ENCODE measurements at places on chromosomes 6 and 20. TPM values are rescaled to one million over a fixed set of nuclear protein-coding genes. Genes with fewer than 3 reads are reported as not detected.

DNA sequence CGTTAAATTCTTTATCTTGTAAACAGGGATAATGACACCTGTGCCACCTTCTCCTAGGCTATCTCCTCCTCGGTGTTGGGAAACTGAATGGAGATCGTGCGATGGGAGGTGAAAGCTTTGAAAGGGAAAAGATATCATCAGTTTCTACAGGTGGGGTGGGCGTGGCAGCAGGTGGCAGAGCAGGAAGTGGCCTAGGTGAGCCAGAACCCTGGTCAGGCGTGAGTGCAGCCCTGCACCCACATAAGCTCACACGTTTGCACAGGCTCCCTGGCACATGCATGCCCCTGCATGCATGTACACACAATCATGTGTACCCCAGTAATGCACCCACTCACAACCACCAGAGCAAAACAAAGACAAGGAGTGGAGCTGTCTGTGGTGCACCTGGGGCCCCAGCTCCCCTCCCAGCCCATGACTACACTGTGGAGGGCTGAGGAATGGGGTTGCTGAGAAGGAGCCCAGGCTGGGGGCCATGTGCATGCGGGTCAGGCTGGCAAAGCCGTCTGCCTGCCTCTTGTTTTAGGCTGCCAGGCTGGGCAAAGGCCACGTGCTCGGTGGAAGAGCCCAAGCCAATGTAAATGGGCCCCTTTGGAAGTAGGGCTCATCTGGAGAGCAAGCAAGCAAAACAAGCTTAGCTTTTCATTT, 61.5 kb downstream of the TFAP2C start:
- peaks cover 12% of the 10 kb centered on the region for H3K27me3 ChIP-seq
- no peak overlapping the region for H3K4me3 ChIP-seq
- no peaks in the 10 kb centered on the region for H3K36me3 ChIP-seq
- no peak for DNase-seq
- H3K27ac ChIP-seq, result no peak overlapping the region

Gene HLA-A
- total RNA-seq, result 546 TPM

Gene KCNB1
- 2.2 TPM for total RNA-seq

- peaks cover 47% of the 10 kb centered on the region for H3K27me3 ChIP-seq
- peaks cover 9% of the 10 kb centered on the region for H3K4me1 ChIP-seq
- H3K4me3 ChIP-seq, result no peak overlapping the region
- H3K36me3 ChIP-seq, result no peaks in the 10 kb centered on the region
Observed at GRCh38 chr6:43282060-43282459, 16.0 kb upstream of the SLC22A7 start.

Gene TRDN
- total RNA-seq, result not detected

Gene RAB32
- 9.2 TPM for total RNA-seq

DNA sequence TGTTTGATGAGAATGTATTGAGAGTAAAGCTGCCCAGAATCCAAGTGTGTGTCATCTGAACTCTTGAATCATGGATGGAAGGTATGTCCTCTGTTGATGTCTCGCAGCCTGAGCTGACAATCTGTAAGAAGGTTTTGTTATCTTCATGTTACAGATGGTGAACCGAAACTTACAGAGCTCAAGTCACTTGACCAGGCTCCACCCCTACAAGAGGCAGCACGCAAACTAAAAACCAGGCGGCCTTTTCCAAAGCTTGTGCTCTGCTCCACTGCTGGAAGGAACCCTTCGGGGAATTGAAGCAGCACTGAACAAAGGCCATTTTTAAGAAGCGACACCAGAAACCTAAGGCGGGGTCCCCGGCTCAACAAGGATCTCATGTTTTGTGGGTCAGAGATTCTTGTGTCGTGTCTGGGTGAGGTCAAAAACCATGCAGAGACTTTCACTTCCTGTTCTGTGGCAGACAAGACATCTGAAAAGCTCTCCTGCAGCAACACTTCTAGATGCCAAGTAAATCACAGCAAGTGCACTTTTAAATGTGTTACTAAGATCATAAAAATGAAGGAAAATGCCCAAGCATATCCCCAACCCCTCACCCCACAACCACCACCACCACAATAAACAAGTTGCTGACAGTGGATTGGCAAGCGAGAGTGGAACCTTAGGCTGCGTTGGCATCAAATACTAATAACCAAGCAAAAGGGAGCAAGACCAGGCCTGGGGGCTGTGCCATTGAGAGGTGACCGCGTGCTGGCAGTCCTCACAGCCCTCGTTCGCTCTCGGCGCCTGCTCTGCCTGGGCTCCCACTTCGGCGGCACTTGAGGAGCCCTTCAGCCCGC, 27.3 kb downstream of the NQO2 start:
- H3K4me1 ChIP-seq, result peaks cover 51% of the 10 kb centered on the region
- no peaks in the 10 kb centered on the region for H3K36me3 ChIP-seq
- no peak for DNase-seq
- H3K27me3 ChIP-seq, result no peaks in the 10 kb centered on the region
- peak overlapping the region; percentile 30 for H3K27ac ChIP-seq

GRCh38 chr20:21074605-21075336, 31.4 kb downstream of the LINC00237 start:
- no peaks in the 10 kb centered on the region for H3K4me1 ChIP-seq
- H3K27me3 ChIP-seq, result peaks cover 6% of the 10 kb centered on the region
- no peak overlapping the region for H3K4me3 ChIP-seq
- DNase-seq, result no peak
- no peaks in the 10 kb centered on the region for H3K36me3 ChIP-seq
- H3K27ac ChIP-seq, result no peak overlapping the region

Gene TINAG
- not detected for total RNA-seq

GRCh38 chr6:78909391-78909790, 42.0 kb downstream of the IRAK1BP1 start:
- no peak overlapping the region for H3K4me3 ChIP-seq
- no peak for DNase-seq
- H3K4me1 ChIP-seq, result peaks cover 20% of the 10 kb centered on the region
- H3K36me3 ChIP-seq, result no peaks in the 10 kb centered on the region
- H3K27me3 ChIP-seq, result no peaks in the 10 kb centered on the region

DNA sequence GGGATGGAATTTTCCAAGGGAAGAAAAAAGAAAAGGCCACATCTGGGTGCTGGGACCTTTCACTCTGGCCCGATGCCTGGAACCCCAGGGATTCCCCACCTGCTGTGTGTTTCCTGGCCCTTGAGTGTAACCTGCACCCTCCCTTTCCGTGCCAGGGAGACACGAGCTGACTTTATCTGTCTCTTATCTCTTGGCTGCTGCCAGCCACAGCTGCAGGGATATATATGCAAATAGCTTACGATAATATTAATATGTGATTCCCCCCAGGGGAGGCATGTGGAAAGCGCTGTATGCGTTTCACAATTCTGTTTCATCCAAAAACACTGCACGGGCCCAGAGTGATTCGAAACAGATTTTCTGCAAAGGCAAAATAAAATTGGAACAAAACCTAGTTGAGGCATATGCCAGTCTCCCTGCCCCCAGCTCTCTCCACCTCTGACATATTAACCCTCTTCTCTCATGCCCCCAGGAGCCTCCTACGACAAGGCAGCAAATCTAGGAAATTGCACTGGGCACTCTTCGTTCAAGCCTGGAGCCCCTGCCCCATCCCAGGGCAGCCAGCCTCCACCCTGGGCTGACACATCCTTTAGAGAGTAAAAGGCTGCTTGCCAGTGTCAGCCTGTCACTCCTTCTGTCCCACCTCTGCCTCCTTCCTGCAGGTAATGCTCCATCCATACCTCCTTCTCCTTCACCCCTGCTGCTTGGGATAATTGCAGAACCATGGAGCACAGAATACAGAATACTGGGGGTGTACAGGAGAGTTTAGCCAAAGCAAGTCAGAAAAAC, 1.3 kb downstream of the RIPOR3 start:
- H3K36me3 ChIP-seq, result no peaks in the 10 kb centered on the region
- DNase-seq, result no peak

GRCh38 chr6:65979120-65979519, 272.1 kb upstream of the EYS start:
- H3K4me3 ChIP-seq, result no peak overlapping the region
- no peaks in the 10 kb centered on the region for H3K27me3 ChIP-seq
- no peak overlapping the region for H3K27ac ChIP-seq
- no peak for DNase-seq
- H3K4me1 ChIP-seq, result no peaks in the 10 kb centered on the region
- no peaks in the 10 kb centered on the region for H3K36me3 ChIP-seq

GRCh38 chr6:144219056-144219685, 66.0 kb upstream of the UTRN start:
- no peaks in the 10 kb centered on the region for H3K27me3 ChIP-seq
- H3K27ac ChIP-seq, result no peak overlapping the region
- H3K4me3 ChIP-seq, result no peak overlapping the region

DNA sequence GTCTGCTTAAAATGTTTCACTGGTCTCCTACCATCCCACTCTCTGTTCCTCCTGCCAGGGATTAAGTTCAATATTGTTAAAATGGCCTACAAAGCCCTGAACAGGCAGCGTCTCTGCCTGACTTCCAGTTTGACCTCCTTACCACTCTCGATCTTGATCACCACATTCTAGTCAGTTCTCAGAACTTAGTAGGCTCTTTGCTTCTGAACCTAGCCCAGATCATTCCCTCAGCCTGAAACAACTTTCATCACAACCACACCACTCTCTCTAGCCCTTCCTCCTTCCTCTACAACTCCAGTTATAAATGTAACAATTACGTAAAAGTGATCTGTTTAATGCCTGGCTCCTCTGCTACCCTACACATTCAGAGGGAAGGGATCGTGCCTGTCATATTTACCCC, 53.3 kb downstream of the ATG5 start:
- no peaks in the 10 kb centered on the region for H3K27me3 ChIP-seq
- H3K4me1 ChIP-seq, result peaks cover 5% of the 10 kb centered on the region
- H3K4me3 ChIP-seq, result no peak overlapping the region
- H3K27ac ChIP-seq, result no peak overlapping the region

Gene POPDC3
- not detected for total RNA-seq

Gene BPIFB1
- total RNA-seq, result not detected

- no peaks in the 10 kb centered on the region for H3K4me1 ChIP-seq
- H3K27me3 ChIP-seq, result peaks cover 4% of the 10 kb centered on the region
- no peak for DNase-seq
Observed at GRCh38 chr6:165686596-165687365, 23.7 kb upstream of the PDE10A start.

Gene OVOL2
- total RNA-seq, result 26.4 TPM

DNA sequence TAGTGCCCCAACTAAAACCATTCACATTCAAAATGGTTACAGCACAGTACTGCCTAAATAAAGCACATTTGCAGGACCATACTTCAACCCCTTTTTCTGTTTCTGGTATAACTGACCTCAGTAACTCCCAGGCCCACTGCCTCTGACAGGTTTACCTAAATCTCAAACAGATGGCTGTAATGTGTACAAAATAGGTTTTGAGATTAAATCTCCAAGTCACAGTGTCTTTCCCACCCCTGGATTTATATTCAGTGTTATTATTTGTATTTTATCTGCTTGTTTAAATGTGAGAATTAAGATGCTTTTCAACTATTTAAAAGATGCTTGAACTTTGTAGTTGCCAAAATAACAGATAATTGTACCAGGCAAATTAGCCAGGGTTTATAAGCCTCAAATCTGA, 4.7 kb upstream of the KIF6 start:
- no peak for DNase-seq
- no peak overlapping the region for H3K27ac ChIP-seq
- H3K4me3 ChIP-seq, result no peak overlapping the region
- no peaks in the 10 kb centered on the region for H3K36me3 ChIP-seq
- H3K27me3 ChIP-seq, result no peaks in the 10 kb centered on the region
- peaks cover 3% of the 10 kb centered on the region for H3K4me1 ChIP-seq

Gene MROH8
- 4.7 TPM for total RNA-seq

- no peaks in the 10 kb centered on the region for H3K36me3 ChIP-seq
- H3K4me1 ChIP-seq, result peaks cover 27% of the 10 kb centered on the region
- no peaks in the 10 kb centered on the region for H3K27me3 ChIP-seq
- H3K27ac ChIP-seq, result peak overlapping the region; percentile 91
Observed at GRCh38 chr6:129490521-129491255, 219.3 kb downstream of the ARHGAP18 start.

GRCh38 chr20:49825521-49826033, 12.9 kb downstream of the SLC9A8 start:
- H3K4me1 ChIP-seq, result no peaks in the 10 kb centered on the region
- peaks cover 46% of the 10 kb centered on the region for H3K36me3 ChIP-seq
- H3K27me3 ChIP-seq, result no peaks in the 10 kb centered on the region
- no peak overlapping the region for H3K4me3 ChIP-seq
- no peak for DNase-seq
